PC-3 (cell line): ENCODE measurements at places on chromosomes 4 and X. TPM values are rescaled to one million over a fixed set of nuclear protein-coding genes. Genes with fewer than 3 reads are reported as not detected.

The RAB33A gene
- total RNA-seq: not detected in 2 replicates

DNA sequence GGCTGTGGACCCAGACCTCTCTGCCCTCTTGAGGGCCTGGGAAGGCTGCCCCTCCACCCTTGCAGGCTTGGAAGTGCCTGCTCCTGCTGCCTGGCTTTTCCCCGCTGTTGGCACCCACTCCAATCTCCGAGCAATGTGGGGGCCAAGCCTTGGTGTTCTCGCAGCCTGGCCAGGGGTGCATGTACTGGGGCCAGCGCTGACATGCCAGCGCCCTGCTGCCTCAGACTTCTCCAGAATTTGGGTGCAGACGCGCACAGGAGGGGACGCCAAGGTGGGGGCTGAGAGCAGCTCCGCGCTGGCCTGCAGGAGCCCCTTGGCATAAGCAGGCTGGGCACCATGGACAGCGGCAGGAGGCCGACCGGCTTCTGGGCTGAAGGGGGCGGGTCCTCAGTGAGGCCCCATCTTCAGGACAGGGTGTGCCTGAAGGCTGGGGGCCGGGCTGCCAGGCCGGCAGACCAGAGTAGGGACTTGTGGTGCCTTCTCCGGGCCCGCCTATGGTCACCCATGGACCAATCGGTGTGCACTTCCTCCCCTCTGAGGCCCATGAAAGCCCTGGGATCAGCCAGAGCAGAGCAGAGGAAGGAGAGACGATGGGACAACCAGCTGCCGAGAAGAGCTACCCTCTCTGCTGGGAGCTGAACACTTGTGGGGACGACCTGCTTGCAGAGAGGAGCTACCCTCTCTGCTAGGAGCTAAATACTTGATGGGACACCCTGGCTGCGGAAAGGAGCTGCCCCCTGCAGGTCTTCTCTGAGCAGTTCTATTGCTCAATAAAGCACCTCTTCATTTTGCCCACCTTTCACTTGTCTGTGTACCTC lies 118.3 kb downstream of the DNAAF6 start:
- no peaks in the 10 kb centered on the region; the same call in 1 of the 2 replicates for H3K27me3 ChIP-seq
- DNase-seq: peak; percentile 6
- H3K4me3 ChIP-seq: no peak overlapping the region
- no peaks in the 10 kb centered on the region for H3K36me3 ChIP-seq
- no peak overlapping the region for H3K27ac ChIP-seq

GRCh38 chr4:136025540-136025939 lies 1506.8 kb downstream of the PCDH18 start:
- H3K4me1 ChIP-seq: no peaks in the 10 kb centered on the region
- DNase-seq: no peak
- H3K36me3 ChIP-seq: no peaks in the 10 kb centered on the region
- H3K27ac ChIP-seq: no peak overlapping the region

The MYL5 gene
- total RNA-seq: 11.3 and 15.2 TPM in 2 replicates

DNA sequence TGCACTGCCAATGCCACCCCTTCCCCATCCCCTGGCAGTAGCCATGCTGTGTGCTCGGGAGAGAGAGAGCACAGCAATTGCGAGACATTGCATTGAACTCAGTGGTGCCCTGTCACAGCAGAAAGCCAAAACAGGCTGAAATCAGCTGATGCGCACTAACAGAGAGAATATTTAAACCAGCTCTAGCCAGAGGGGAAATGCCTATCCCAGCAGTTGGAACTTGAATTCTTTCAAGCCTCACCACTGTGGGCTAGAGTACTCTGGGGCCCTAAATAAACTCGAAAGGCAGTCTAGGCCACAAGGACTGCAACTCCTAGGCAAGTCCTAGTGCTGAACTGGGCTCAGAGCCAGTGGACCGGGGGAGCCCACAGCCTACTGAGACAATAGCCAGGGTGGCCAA lies 17.7 kb upstream of the RP2 start:
- H3K4me3 ChIP-seq: no peak overlapping the region
- no peaks in the 10 kb centered on the region for H3K27me3 ChIP-seq
- DNase-seq: no peak

- H3K4me1 ChIP-seq: peaks cover 18% of the 10 kb centered on the region
- H3K4me3 ChIP-seq: peak overlapping the region; percentile 87
- H3K27ac ChIP-seq: no peak overlapping the region
- H3K27me3 ChIP-seq: no peaks in the 10 kb centered on the region
Observed at GRCh38 chr4:182918044-182918607, 940 bp upstream of the DCTD start.

DNA sequence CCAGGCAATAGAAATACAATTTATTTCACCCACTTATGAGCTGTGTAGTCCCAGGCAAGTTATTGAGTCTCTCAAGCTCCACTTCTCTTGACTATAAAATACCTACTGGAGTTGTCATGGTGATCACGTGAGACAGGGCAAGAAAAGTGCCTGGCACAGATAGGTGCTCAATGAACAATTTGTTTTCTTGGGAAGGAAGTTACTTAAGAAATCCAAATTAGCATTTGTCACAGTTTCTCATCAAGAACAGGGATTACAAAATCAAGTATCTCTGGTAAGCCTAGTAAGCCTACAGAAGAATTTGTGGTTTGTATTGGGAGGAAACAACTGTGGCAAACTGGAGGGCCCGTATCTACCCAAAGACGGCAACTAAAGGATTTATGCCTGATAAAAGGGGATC lies 37.5 kb upstream of the RASGEF1B start:
- peaks cover 13% of the 10 kb centered on the region; the same call in 1 of the 2 replicates for H3K27me3 ChIP-seq
- H3K36me3 ChIP-seq: no peaks in the 10 kb centered on the region
- no peak for DNase-seq
- no peak overlapping the region for H3K4me3 ChIP-seq
- H3K27ac ChIP-seq: no peak overlapping the region
- no peaks in the 10 kb centered on the region for H3K4me1 ChIP-seq

The RHOXF2 gene
- total RNA-seq: not detected in 2 replicates

GRCh38 chrX:129634541-129634940 lies 20.2 kb downstream of the APLN start:
- H3K27me3 ChIP-seq: no peaks in the 10 kb centered on the region
- H3K36me3 ChIP-seq: no peaks in the 10 kb centered on the region
- no peak for DNase-seq
- no peaks in the 10 kb centered on the region for H3K4me1 ChIP-seq

DNA sequence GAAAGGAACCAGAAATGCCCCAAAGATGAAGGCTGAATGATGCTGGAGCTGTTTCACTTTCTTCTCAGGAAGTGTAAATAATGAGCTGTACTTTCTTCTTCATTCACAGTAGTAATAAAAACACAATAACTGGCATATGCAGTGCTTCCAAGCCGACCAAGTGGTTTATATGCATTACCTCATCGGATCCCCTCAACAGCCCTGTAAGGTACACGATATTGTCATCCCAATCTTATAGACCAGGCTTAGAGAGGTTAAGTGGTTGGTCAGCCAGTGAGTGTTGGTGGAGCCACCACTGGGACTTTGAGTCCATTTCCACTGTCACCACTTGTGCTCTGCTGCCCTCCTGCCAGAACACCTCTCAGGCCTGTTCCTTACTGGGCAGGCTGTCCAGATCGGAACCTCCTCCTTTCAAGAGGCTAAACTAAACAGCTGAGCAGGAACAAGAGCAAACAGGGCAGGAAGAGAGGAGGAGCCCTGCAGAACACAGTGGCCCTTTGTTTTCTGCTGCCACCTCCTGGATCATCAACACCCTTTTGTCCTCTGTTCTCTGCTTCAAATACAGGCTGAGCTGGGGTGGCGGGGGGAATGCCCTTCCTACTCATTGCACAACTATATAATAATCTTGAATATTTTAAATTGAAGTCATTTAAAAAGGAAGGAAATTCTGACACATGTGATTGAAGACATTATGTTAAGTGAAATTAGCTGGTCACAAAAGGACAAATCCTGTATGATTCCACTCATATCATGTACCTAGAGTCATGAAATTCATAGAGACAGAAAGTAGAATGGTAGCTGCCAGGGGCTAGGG lies 112.5 kb upstream of the ATP6AP2 start:
- no peaks in the 10 kb centered on the region for H3K36me3 ChIP-seq
- H3K4me3 ChIP-seq: no peak overlapping the region

The SOWAHD gene
- 2.3 and 2.5 TPM in 2 replicates for total RNA-seq

DNA sequence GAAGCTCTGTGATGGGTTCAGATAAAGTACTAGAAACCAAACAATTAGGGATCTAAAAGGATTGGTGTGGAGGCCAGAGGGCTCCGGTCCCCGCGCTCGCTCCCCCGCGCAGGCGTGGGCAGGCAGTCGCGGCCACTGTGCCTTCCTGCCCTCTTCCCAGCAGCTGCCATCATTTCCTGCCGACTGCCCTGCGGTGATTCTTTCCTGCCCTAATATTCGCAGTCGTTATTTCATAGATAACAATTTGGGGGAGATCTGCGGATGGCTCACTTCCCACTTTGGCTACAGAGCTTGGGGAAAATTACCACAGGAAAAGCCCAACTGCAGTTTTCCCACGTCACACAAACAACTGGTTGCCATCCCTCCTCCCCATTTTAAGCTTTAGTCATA lies 2.2 kb downstream of the GRIA2 start:
- H3K27ac ChIP-seq: no peak overlapping the region
- no peak for DNase-seq
- no peaks in the 10 kb centered on the region for H3K36me3 ChIP-seq

The FRMPD4 gene
- total RNA-seq: 0.15 and 0.23 TPM in 2 replicates

The PIGA gene
- 11.5 and 17.9 TPM in 2 replicates for total RNA-seq

The SASH3 gene
- not detected in 2 replicates for total RNA-seq

GRCh38 chr4:99878604-99879003 lies 15.6 kb downstream of the LAMTOR3 start:
- H3K27me3 ChIP-seq: no peaks in the 10 kb centered on the region
- H3K4me1 ChIP-seq: no peaks in the 10 kb centered on the region
- peaks cover 16% of the 10 kb centered on the region; the same call in 1 of the 2 replicates for H3K36me3 ChIP-seq
- DNase-seq: no peak

DNA sequence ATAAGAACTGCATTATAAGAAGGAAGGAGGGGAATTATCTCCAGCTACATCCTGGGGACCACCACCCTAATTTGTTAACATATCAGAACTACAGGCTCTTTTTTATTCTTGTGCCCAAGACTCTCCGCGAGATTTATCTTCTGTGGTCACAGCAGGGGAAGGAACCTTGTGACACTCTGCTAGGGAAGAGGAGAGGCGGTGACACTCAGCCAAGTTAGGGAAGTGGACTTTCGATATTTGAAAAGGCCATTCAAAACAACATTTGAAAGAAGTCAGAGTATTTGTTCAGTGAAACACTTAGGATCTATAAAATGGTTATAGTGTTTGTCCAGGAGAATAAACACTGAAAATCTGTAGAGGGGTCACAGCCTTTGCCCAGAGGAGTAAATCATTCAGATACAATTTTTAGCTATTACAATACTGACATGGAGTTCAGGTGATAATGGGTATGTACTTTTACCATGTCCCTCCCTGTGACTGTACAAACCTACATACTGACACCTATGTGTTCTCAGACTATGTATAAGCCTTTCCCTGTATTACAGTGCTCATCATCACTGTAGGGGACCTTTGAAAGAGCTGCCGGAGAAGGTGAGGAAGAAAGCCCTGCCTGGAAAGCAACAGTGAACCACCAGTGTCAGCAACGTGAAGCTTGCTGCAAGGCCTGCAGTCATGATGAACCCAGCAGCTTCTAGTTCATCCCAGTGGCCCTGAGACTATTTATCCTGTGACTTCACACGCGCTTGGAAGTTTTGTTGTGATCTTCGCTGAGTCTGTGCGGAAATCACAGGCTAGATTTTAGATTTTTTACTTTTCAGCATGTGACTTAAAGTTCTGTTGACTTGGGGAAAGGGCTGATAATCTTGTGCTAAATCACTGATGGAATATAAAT lies 8.5 kb upstream of the PTTG2 start:
- H3K27ac ChIP-seq: no peak overlapping the region
- DNase-seq: peak; percentile 8
- no peaks in the 10 kb centered on the region for H3K36me3 ChIP-seq
- H3K4me1 ChIP-seq: peaks cover 6% of the 10 kb centered on the region; the same call in 1 of the 2 replicates
- no peak overlapping the region for H3K4me3 ChIP-seq

DNA sequence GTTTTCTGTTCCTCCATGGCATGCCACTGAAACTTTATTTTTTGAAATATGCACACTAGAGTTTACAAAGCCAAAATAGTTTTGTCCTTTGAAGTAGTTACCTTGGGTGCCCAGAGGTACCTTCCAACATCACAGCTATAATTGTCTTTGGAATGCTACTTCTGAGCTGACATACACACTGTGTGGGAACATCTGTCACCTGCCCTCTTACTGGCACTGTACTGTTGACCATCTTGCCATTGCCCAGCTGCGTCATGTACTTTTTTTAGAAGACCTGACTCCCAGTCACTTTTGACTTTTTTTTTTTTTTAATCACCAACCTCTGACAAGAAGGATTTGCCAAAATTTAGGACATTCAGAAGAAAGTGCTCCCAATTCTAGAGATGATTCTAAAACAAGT lies 200.5 kb upstream of the CXorf66 start:
- H3K27me3 ChIP-seq: no peaks in the 10 kb centered on the region
- no peak for DNase-seq
- no peaks in the 10 kb centered on the region for H3K36me3 ChIP-seq
- H3K27ac ChIP-seq: no peak overlapping the region
- no peaks in the 10 kb centered on the region for H3K4me1 ChIP-seq

The CFAP99 gene
- 1.3 TPM in 1 of 2 replicates, not detected in the other for total RNA-seq

DNA sequence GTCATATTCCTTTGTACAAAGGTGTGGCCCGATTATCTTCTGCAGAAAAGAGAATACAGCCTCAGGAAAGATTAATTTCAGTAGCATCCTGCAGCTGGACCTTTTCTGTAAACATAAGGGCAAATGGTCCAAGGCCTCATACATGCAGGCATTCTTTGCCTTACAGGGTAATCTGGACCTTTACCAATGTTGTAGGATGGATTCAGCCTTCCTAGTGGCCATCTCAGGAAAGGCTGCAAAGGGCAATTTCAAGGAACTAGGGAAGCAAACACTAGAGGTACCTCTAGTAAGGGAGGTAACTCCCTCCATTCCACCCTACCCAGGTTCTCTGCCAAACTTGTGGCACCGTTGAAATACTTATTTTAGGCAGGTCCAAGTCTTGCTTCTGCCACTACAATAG lies 43.0 kb downstream of the UGT2B28 start:
- peaks cover 8% of the 10 kb centered on the region for H3K4me1 ChIP-seq
- no peaks in the 10 kb centered on the region for H3K27me3 ChIP-seq
- H3K4me3 ChIP-seq: no peak overlapping the region
- H3K36me3 ChIP-seq: no peaks in the 10 kb centered on the region
- peak; percentile 24 for DNase-seq

- no peaks in the 10 kb centered on the region for H3K36me3 ChIP-seq
- no peak overlapping the region for H3K27ac ChIP-seq
- H3K4me1 ChIP-seq: no peaks in the 10 kb centered on the region
- H3K4me3 ChIP-seq: no peak overlapping the region
- H3K27me3 ChIP-seq: no peaks in the 10 kb centered on the region
- DNase-seq: no peak
Observed at GRCh38 chr4:8939160-8939839, 67.7 kb upstream of the HMX1 start.

DNA sequence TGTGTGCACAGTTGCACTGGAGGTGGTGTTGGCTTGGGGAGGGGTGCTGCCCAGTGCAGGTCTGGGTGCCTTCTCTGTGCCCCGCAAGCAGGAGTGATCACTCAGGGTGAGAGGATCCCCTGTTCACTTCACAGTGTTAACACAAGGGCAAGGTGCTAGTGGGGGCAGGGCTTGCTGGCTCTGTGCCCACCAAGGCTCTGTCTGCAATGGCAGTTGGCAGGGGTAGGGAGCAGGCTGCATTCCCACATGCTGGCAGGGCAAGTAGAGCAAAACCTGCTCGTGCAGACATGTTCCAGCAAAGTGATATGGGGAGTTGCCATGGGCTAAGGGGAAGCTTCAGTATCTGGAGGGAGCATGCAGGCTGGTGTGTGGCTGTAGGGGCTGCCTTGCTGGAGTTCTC lies 428.0 kb downstream of the ZNF674 start:
- H3K4me1 ChIP-seq: no peaks in the 10 kb centered on the region
- H3K27me3 ChIP-seq: no peaks in the 10 kb centered on the region
- no peak overlapping the region for H3K4me3 ChIP-seq

- no peak for DNase-seq
- H3K27ac ChIP-seq: no peak overlapping the region
- peaks cover 11% of the 10 kb centered on the region for H3K4me1 ChIP-seq
- H3K27me3 ChIP-seq: peaks cover 64% of the 10 kb centered on the region
- H3K4me3 ChIP-seq: no peak overlapping the region
- H3K36me3 ChIP-seq: no peaks in the 10 kb centered on the region
Observed at GRCh38 chr4:54657185-54657550, 589 bp upstream of the KIT start.
